Activated CD4-positive, CD25-positive, alpha-beta regulatory T cell treated with anti-CD3 and anti-CD28 coated beads, Interleukin-2, amount 50 U/mL, for 72 hours (primary cell): ENCODE measurements at places on chromosomes 3 and 15.

DNA sequence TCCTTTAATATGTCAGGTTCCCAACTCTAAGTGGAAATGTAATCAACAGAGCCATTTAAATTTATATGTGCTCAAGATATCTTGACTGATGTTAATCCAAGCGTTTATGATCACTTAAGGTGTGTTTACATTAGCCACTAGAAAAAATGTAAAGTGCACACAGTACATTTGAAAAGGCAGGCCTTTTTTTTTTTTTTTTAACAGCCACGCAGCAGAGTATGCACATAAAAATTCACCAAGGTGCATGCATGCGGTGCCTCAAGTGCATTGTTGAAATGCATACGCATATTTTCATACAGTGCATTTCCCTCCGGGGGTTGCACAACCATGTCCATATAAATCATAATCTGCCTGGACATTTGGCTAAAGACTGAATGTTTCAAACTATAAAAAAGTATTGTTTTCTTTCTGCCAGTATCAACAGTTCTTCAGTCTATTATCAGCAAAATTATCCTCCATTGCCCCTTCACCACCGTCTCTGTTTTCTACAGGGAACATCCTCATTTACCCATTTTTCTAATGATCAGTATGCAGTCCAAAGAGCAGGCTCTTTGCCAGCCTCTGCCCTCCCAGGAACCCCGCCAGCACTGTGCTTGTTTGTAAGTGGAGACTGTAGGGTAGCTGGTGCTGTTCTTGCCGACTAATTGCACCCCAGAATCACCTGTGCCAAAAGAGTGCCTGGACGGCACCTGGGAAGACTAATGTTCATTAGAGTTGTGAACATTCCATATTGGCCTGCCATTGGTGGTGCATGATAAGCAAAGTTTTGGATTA, 611.2 kb upstream of the CFAP20DC start:
- no peak for DNase-seq

GRCh38 chr3:109702976-109703375, 365.6 kb upstream of the DPPA4 start:
- no peak for DNase-seq

- no peak for DNase-seq
Observed at GRCh38 chr15:100787567-100788417, 91.8 kb upstream of the ALDH1A3 start.

GRCh38 chr3:126941721-126942270, 41.1 kb upstream of the PLXNA1 start:
- no peak for DNase-seq

- no peak for DNase-seq
Observed at GRCh38 chr3:12195231-12195630, 36.5 kb upstream of the TIMP4 start.
